ENCODE measurements at places on chromosomes 2 and 18.

DNA sequence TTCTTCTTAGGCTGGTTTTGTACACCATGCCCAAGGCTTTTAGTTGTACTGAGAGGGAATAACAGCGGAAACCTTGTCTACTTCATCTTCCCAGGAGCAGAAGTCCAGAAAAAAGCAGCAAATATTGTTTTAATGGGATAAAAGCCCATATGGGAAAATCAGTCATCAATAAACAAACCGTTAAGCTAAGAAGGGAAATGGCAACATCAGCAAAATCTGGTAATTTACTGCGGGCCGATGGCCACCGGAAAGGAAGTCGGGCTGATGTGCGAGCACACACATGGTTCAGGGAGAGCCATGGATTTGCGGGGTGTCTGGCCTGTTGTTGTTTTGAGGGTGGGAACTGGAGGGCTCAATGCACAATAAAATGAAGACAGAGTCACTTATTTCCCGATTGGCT, 300.7 kb upstream of the RAB6C start:
- no peak for DNase-seq

- peak; percentile 33 for DNase-seq
Measured at GRCh38 chr2:75311993-75312392, 112.7 kb upstream of the TACR1 start.

DNA sequence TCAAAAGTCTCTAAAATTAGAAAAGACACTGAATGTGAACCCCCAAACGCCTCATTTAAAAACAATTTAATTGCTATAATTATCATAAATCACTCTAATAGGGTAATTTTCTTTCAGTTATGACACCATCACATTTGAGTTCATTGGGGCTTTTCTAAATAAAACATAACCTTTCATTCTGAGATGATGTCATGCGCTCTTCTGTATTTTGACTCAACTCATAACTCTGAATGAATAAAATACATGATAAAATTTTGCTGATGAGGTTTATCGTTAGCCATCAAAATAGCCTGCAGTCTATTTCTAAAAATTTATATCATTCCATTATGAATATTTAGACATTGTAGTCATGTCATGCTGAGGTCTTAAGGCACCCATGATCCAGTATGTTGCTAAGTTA, 1099.7 kb downstream of the SUCLG1 start:
- no peak for DNase-seq

GRCh38 chr2:179562330-179562885, 297.8 kb upstream of the SESTD1 start:
- peak; percentile 30 for DNase-seq

GRCh38 chr18:25896956-25897355, 193.5 kb downstream of the SS18 start:
- DNase-seq: peak; percentile 38

DNA sequence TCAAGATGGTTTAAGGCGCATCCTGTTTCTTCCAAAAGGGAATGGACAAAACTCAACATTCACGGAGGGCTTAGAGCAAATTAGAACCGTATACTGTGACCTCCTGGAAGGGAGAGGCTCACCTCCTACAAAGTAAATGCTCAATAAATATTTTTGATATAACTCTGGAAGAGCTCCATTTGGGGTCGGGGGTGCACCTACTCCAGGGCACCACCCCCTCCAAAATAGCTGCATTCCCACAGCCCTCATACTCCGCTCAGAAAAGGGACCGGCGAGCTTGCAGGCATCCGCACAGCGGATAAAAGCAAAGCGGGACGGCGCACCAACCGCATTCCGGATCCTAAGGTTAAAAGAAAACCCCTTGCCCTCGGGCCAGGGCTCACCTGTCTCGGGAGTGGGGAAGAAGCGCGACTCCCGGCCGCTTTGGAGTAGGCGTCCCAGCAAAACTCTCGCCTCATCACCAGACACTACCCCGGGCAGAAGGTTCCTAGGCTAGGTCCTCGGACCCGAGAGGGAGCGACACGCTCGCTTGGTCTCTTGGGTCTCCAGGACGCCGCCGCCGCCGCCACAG, 378 bp downstream of the WDPCP start:
- DNase-seq: peak; percentile 45

- peak; percentile 14 for DNase-seq
Measured at GRCh38 chr2:30262716-30263309, 31.5 kb downstream of the LBH start.

- DNase-seq: no peak
Measured at GRCh38 chr18:33232318-33232626, 208.2 kb downstream of the CCDC178 start.

DNA sequence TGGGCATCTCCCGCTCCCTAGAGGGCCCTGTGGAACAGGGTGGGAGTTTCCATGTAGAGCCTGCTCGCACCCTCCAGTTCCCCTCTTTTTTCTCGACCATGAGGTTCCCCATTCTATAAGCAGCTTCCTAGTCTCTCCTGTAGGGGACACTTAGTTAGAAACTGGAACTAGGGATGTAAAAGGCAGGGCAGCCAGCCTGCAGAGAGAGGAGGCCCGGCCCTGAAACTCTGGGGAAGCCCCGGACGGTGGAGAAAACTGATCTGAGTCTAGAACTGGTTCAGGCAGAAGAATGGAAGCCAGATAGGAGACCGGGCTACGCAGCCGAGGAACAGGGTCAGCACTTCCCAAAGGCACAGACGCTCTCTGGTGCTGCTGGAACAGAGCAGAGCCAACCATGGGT, 51.6 kb upstream of the ATG16L1 start:
- no peak for DNase-seq

DNA sequence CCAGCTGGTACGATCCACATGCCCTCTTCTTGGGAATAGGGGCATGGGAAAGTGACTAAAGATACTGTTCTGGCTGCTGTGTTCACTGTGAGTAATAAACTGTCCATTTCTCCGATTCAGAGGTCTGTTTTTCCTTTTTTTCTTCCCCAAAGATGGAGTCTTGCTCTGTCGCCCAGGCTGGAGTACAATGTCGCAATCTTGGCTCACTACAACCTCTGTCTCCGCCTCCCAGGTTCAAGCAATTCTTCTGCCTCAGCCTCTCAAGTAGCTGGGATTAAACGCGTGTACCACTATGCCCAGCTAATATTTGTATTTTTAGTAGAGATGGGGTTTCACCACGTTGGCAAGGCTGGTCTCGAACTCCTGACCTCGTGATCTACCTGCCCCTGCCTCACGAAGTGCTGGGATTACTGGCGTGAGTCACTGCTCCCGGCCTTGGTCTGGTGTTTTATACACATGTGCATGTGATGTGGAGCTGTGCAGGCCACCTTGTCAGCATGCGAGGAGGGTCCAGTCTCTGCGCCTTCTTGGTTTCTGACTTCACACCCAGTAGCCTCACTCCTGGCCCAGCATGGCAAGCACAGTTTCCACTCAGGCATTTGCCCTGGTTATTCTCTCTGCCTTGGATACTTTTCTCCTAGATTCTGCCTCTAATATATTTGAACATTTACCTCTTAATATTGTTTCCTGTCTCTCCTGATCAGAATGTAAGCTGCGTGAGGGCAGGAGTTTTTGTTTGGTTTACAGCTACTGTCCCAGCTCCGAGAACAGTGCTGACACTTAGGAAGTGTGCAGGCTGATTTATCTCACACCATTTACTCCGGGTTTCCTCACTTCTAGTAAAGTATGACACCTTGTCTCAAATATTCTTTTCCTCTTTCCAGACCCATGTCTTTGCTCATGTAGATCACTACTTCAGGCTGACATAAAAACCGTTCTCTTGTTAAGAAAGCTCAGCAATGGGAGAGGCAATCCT, 19.7 kb downstream of the PTPN18 start:
- DNase-seq: no peak

- DNase-seq: no peak
Measured at GRCh38 chr2:135909976-135910375, 33.7 kb upstream of the MCM6 start.

GRCh38 chr18:70457788-70458187, 168.9 kb downstream of the SOCS6 start:
- DNase-seq: no peak

GRCh38 chr2:21924640-21925285, 801.0 kb downstream of the TDRD15 start:
- DNase-seq: no peak

DNA sequence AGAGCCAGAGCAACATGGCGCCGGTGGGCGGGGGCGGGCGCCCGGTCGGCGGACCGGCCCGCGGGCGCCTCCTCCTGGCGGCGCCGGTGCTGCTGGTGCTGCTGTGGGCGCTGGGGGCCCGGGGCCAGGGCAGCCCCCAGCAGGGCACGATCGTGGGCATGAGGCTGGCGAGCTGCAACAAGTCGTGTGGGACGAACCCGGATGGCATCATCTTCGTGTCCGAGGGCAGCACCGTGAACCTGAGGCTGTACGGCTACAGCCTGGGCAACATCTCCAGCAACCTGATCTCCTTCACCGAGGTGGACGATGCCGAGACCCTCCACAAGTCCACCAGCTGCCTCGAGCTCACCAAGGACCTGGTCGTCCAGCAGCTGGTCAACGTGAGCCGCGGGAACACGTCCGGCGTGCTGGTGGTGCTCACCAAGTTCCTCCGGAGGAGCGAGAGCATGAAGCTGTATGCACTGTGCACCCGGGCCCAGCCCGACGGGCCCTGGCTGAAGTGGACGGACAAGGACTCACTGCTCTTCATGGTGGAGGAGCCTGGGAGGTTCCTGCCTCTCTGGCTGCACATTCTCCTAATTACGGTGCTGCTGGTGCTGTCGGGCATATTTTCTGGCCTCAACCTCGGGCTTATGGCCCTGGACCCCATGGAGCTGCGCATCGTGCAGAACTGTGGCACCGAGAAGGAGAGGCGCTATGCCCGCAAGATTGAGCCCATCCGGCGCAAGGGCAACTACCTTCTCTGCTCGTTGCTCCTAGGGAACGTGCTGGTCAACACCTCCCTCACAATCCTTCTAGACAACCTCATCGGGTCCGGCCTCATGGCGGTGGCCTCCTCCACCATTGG, 507 bp downstream of the CNNM4 start:
- DNase-seq: peak; percentile 69

- no peak for DNase-seq
Measured at GRCh38 chr2:169705927-169706326, 11.7 kb downstream of the PHOSPHO2 start.

GRCh38 chr2:238132463-238133450, 5.7 kb upstream of the KLHL30 start:
- no peak for DNase-seq

GRCh38 chr2:98882971-98883779, 52.9 kb downstream of the CRACDL start:
- DNase-seq: no peak

DNA sequence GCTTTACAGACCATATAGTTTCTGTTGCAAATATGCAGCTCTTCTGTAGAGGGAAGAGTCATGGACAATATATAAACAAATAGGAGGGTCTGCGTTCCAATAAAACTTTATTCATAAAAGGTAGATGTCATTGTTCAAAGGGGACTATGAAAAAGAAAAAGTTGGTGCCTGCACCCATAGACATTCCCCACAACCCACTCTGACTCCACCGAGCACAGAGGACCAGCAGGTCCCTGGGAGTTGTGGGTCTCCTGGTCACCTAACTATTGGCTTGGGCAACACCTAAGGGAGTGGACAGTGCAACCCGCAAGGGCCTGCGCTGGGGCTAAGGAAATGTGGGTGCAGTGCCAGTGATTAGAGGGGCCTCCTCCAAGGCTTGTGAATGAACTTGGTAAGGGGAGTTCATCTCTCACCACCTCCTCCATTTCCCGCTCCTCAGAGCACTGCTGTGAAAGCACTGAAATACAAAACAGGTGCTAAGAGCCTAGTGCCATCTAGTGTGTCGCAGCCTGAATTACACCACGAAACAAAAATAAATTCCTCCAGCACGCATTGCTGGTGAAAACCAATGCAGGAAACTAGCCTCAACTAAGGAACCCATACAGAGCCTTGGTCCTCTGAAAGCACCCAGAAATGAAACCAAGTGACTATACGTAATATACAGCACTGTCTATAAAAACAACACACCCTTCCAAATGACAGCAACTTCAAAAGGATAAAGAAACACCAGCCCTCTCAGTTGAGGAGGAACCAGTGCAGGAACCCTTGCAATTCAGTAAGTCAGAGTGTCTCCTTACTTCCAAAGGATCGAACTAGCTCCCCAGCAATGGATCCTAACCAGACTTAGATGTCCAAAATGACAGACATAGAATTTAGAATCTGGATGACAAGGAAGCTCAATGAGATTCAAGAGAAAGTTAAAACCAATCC, 166.6 kb downstream of the RNF144A start:
- DNase-seq: peak; percentile 65

DNA sequence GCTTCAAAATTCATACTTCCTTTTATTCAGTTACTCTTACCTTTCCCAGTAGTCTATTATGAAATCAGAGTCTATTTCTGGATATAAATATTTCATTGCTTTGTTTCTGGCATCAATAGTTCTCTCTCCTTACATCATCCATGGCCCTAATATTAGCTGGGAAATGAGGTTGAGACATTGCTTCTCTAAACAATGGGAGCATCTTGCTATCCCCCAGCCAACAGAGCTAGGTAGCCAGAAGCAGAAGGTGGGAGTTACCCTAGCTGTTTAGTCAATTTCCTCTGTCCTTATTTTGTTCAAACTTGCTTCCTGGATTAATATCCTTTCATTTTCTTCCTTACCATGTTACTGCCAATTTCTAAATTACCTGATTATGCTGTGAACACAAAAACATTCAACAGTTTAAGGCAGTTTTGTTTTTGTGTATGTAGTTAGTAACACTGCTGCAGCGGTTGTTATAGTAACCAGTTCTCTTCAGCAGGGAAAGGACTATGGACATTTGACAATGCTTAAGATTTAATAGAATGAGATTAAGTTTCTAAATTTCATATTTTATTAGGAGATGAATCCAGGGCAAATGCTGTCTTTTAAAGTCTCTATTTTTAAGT, 160.5 kb upstream of the KCNJ3 start:
- DNase-seq: no peak

- no peak for DNase-seq
Measured at GRCh38 chr2:54041135-54041534, 70.3 kb upstream of the PSME4 start.

DNA sequence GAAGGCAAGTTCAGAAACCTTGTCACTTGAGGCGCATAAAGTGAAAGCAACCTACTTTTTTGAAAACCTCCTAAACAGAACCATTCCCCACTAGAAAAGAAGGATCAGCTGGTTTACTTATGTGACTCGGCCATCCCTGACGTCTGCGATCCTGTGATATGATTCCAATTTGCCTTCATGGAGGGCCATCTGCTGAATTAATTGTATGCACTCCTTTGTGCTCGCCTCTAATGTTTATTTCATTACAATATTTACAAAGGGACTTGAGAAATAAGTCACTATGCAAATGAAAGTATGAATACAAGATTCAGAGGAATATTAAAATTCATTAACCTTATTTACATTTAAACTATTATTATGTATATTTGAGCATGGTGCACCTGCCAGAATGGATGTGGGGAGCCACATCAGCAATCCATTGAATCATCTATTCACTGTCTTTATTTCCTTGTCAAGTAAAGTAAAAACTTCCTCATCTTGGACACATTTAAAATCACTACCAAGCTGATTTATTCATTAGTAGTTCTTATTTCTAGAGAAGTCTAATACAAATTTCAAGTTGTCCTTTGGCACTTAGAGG, 96.5 kb downstream of the RBM43 start:
- DNase-seq: no peak

- DNase-seq: no peak
Measured at GRCh38 chr2:105258835-105259350, 17.4 kb downstream of the GPR45 start.

All from NCI-H82 (cell line).